ENCODE measurements at places on chromosomes 6 and 20.

DNA sequence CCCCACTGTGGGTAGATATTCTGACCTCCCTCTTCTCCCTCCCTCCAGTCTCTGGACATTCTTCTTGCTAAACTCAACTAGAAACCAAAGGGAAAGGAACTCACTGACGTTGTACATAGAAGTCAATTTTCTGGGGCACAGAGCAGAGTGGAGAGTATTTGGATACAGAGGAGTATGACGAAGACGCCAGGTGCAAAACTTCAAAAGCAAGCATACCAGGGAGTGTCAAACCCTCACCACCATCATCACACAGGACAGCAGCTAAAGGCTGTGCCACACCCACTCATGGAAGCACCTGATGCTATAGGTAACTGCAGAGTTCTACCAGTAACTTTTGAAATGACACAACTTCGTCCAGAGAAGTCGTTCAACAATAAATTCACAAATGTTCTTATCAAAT is 64.8 kb downstream of the FYN start:
- no peak for DNase-seq

- no peak for DNase-seq
Measured at GRCh38 chr20:43415661-43416430, 41.9 kb upstream of the SRSF6 start.

DNA sequence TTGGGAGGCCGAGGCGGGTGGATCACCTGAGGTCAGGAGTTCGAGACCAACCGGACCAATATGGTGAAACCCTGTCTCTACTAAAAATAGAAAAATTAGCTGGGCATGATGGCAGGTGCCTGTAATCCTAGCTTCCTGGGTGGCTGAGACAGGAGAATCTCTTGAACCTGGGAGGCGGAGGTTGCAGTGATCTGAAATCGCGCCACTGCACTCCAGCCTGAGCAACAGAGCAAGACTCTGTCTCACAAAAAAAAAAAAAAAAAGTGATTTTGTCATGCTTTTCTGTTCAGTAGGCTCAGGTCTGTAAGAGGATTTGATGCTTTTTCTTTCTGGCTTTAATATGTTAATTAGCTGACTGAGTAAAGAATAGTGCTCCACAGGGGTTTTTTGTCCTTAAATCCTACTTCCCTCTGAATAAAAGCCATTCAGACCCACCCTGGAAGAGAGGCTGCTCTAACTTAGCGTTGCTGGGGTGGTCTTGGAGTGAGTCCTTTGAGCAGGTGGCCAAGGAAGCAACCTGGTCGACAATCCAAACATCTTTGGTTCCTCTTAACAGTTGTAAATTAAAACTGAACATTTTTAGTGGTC is 19.0 kb downstream of the MCM8 start:
- DNase-seq = no peak

DNA sequence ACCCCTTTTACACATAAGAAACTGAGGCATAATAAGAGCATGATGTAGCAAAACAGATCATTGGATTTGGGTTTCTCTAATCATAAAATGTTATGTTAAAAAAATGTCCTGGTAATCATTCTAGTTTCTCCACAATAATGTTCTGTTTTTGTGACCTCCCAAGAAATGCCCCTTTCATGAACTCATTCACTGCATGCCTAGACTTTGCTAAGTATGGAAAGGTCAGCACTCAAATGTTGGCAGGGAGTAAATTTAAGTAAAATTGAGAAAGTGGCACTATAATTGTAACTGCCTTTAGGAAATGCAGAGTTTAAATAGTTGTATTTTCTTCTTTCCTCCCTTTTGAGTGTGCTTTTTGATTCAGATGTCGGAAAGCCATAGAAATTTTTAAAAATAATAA is 48.5 kb upstream of the ID4 start:
- DNase-seq = no peak

GRCh38 chr6:30790724-30791383 is 46.5 kb upstream of the IER3 start:
- no peak for DNase-seq

GRCh38 chr6:149084808-149085556 is 232.5 kb upstream of the TAB2 start:
- DNase-seq = peak; percentile 48

DNA sequence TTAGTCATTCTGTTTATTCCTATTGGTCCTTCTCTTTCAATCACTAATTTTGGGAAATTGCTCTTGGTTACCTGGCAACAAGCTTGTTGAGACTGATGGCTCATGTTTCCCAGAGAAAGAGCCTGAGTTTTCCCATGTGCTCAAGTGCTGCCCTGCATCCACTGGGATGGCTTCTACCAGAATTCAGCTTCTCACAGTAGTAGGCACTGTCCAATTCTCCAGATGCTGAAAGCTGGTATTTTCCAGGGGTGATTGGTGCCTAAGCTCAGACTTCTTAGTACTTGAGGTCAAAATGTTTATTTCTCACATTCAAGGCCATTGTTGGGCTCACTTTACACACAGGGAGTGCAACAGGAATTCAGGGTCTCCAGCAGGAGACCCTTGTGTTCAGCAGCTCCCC is 29.1 kb upstream of the SLC2A12 start:
- no peak for DNase-seq

- DNase-seq = no peak
Measured at GRCh38 chr20:45970646-45971424, 1.2 kb downstream of the ZNF335 start.

DNA sequence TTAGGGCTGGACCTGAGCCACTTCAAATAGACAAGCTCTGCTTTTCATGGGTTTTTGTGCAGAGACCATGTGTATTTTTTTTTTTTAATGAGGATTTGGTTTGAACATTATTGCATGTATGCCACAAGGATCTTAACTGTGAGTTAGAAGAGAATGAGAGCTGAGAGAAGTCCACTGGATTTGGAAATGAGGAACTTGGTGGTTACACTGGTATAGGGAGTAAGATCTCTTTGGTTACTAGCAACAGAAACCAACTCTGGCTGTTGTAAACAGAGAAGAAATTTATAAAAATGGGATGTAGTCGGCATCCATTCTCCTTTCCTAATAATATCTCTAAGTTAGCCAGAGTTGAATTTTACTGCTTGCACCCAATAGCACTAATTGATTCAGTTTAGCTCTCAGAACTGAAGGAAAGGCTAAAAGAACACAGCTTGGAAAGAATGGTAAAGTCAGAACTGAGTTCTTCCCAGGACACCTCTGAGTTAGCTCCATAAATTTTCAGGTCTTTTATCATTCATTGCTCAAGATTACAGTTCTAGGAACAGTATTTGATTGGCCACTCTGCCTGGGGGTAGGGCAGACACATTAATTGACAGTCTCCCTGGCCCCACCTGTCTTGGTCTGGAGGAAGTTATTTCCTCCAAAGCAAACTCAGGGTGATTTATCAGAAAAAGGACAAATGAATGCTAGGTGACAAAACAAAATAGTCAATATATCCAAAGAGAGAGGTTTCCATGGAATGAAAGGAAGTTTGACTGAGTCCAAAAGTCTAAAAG is 3.9 kb upstream of the WFDC2 start:
- no peak for DNase-seq

GRCh38 chr20:17747431-17747846 is 47.7 kb downstream of the BANF2 start:
- no peak for DNase-seq

- DNase-seq = no peak
Measured at GRCh38 chr6:49563006-49563886, 12.8 kb downstream of the C6orf141 start.

DNA sequence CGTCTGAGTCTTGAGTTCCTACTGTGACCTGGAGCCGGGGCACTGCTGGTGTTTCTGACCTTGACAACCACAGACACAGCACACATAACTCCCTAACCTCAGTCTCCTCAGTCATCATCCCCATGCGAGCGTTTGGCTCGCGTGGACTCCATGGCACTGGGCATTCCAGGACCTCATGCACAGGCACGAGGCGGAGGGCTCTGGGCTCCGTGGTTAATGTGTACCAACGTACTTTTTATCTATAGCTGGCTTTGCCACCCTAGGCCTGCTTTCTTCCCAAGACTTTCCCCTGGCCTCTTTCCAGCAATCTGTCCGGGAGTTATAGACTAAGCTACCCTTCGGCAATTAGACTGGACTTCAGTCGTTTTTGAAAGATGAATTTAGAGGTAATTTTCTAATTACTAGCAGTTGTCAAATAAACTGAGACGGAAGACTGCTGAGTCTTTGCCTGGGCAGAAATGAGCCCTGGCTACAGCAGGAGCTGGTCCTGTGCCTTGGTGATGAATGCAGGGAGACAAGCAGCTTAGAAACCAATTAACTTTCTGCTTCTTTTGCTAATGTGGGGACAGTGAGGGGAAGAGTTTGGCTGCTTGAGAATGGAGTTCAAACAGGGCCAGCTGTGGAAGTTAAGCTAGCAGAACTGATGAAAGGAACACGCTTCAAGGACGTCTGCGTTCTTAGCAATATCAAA is 16.1 kb upstream of the CTCFL start:
- DNase-seq = no peak

DNA sequence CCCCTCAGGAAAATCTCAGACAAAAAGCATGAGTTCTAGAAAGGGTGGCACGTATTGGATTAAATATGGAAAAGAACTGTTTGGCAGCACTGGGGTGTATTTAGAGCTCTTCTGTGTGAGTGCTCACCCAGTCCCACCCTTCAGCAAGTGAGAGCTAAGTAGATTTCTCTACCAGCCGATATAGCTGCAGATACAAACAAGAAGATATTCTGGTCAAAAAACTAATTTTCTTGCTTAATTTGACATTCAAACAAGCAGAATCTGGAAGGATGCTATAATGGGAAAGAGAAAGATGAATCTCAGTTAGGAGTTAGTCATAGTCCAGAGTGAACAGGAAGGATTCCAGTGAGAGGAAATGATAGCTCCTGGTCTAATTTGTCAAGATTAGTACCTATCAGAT is 232.1 kb downstream of the TMEM242 start:
- DNase-seq = no peak

All from stimulated activated effector memory CD8-positive, alpha-beta T cell treated with anti-CD3 and anti-CD28 coated beads, Interleukin-12 subunit alpha, Interleukin-12 subunit beta, amount 100 ng/mL, for 72 hours (primary cell).